ENCODE measurements at places on chromosomes 12 and 14.

- no peak for DNase-seq
These were observed 5.2 kb upstream of the CLEC9A start for GRCh38 chr12:10025236-10025635.

GRCh38 chr14:53468876-53469275 is 315.8 kb upstream of the DDHD1 start:
- DNase-seq, result no peak

- no peak for DNase-seq
These were observed 1486.2 kb upstream of the SEL1L start for GRCh38 chr14:83019744-83020414.

- DNase-seq, result no peak
These were observed 94.2 kb upstream of the FGD4 start for GRCh38 chr12:32305163-32305562.

DNA sequence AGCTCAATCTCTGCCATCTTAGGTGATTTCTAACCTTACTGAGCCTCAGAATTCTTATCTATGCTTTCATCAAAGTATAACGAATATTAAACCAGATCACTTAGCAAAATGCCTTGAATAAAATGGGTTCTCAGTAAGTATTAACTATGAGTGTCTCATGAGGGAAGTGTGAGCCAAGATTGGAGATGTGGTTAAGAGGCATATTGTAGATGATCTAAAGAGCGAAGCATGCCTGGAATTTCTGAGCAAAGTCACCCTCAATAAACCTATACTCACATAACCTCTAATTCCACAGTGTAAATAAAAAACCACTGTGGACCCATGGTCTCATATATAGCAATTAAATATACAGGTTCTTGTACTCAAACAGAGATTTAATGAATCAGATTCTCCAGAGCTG is 193.1 kb upstream of the FSCB start:
- DNase-seq, result no peak

DNA sequence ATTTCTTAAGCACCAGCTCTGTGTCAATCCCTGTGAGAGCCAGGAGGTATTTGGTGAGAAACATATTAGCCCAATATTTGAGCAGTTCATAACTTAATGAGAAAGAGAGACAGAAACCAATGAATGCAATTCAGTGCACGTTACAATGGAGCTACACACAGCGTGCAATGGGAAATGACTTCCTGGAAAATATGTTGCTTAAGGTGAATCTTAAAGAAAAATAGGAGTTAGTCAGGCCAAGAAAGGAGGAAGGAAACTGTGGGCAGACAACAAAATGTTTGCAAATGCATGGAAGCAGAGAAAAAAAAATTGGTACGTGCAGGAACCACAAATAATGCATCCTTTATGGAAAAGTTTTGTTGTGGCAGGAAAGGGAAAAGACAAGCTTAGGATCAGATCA is 481.7 kb downstream of the BCAT1 start:
- no peak for DNase-seq

- DNase-seq, result no peak
These were observed 19.3 kb upstream of the CCER1 start for GRCh38 chr12:90974286-90974685.

DNA sequence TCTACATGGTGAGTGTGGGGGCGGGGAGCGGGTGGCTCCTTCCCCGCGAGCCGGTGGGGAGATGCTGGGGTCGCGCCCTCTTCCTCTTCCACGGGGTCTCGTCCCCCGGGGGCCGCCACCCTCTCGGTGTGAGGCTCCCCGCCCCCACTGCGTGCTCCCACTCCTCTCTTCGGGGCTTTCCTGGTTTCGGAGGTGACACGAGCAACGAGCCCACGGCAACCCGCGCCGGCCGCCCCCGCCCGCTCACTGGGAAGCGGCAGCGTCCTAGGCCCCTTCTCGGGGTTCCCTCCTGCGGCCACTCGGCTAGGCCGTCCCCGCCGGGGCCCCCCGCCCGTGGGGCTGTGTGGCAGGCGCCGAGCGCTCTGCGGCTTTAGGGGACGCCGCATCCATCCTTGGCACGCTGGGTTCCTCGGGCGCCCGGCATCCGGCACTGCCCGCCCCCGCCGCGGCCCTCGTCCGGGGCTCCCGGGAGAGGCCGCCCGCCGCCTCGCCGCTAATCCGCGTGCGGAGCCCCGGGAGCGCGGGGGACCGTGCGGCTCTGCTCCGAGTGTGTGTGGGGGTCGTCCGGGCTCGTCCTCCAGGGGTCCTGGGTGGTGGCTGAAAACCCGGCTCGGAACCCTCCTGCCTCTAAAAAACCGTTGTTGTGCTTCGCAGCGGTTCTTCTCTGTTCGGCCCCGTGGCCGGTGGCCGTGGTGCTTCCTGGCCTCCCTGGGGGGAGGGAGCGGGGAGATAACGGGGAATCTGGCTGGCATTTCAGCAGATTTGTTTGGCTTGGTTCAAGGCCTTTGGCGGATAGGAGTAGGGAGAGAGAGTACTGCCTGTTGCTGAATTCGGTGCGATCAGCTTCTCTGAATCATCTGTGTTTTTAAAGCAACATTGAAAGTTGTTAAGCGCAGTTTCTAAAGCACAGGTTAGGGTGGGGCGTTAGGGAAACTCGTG is 1.0 kb downstream of the PCNX1 start:
- no peak for DNase-seq

- DNase-seq, result no peak
These were observed 180.9 kb upstream of the RTL1 start for GRCh38 chr14:101084436-101084826.

DNA sequence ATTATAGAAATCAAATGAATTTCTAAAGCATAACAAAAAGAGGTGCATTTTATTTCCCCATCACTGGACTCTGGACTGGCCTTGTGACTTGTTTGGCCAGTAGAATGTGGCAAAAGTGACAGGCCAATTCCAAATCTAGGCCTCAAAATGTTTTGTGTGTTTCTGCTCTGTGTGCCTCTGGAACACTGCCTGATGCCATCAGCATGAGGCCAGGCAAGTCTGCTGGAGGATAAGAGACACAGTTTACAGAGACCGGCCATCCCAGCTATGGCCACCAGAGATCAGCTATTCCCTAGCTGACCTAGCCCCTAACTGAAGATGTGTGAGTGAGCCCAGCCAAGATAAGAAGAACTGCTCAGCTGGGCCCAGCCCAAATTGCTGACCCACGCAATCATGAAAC is 32.9 kb downstream of the ASCL1 start:
- DNase-seq, result no peak

DNA sequence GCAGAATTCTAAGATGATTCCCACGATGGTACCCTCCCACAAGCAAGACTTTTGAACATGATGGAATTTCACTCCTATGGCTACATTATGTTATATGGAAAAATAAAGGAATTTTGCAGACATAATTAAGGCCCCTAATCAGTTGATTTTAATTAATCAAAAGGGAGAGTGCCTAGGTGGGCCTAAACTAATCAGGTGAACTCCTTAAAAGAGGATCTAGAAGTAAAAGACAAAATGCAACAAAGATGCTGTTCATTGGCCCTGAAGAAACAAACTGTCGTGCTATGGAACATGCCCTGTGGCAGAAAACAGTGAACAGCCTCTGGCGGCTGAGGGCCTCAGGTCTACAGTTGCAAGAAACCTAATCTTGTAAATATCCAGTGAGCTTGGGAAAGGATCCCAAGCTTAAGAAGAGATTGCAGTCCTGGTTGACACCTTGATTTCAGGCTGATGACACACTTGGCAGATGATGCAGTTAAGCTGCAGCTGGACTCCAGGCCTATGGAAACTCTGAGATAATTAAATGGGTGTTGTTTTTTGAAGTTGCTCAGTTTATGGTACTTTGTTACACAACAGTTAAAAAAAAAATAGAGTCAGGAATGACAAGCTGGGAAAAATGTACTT is 13.8 kb downstream of the TMCC3 start:
- DNase-seq, result no peak

GRCh38 chr12:102197789-102198188 is at the start of gene PMCH:
TSS of gene PMCH (minus strand) at chr12:102197833. CDS start at chr12:102197770, 63 bp downstream.
- no peak for DNase-seq

- no peak for DNase-seq
These were observed 182.2 kb upstream of the MDGA2 start for GRCh38 chr14:47857646-47858045.

All from stimulated activated CD8-positive, alpha-beta memory T cell treated with anti-CD3 and anti-CD28 coated beads, Interleukin-4, amount 100 ng/mL, for 1 hour (primary cell).